ENCODE measurements at places on chromosomes 2 and 18.

- DNase-seq = no peak
Measured at GRCh38 chr2:42098571-42099437, 51.0 kb downstream of the PKDCC start.

DNA sequence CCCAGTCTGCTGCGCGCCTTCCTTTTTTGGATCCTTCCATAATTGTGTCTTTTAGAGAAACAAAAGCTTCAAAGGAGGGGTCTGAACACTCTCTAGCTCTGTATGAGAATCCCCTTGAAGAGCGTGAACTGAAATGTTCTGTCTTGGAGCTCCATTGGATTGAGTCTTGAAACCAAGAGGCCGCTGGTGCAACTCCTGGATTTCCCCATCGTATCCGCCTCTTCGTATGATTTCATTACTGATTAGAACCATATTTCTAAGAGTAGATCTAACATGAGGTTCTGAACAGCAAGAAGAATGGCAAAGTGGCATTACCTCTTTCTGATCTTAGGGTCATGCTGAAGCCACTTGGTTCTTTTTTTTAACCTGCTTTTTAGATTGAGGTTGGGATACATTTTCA is 31.4 kb upstream of the NRP2 start:
- DNase-seq = no peak

GRCh38 chr18:38241736-38242135 is 676.1 kb upstream of the CELF4 start:
- DNase-seq = no peak

- DNase-seq = no peak
Measured at GRCh38 chr2:172804423-172804822, 68.8 kb downstream of the RAPGEF4 start.

GRCh38 chr2:70648961-70649360 is 95.3 kb upstream of the TGFA start:
- no peak for DNase-seq

- DNase-seq = no peak
Measured at GRCh38 chr2:43714164-43714563, 37.9 kb upstream of the C1GALT1C1L start.

DNA sequence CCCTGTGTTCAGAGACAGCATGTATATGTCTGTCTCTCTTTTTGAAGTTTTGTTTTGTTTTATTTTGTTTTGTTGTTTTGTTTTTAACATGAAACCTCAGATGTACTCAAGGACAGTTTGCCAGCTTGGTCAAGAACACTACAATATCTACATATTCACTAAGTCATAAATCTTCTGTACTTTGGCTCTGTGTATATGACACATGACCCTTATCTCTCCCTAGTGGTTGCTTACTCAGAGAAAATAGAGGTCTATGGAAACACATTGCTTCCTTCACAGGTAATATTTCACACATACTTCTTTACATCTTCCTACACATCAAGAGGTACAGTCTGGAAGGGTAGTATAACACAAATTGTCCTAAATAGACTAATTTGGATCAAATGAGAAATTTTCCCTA is 312.6 kb upstream of the VRK2 start:
- no peak for DNase-seq

DNA sequence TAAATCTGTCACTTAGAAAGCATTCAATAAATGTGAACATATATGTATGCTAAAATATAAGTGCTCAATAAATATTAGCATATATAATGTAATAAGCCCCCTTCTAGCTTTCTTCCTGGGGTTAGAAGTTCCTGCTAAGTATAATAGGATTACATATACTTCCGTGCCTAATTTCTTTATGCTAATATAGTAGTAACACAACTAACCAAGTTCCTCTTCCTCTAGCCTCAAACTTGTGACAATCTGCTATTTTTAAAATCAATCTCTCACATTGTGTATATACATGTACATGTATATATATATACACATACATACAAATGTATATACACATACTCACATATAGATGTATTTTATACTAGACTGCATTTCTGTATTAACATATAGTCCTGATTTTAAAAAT is 32.2 kb downstream of the TLK1 start:
- no peak for DNase-seq

- no peak for DNase-seq
Measured at GRCh38 chr2:85924522-85924921, 35.7 kb upstream of the ST3GAL5 start.

- no peak for DNase-seq
Measured at GRCh38 chr2:17084877-17085276, 419.2 kb upstream of the CYRIA start.

- no peak for DNase-seq
Measured at GRCh38 chr2:74544634-74545033, 9.1 kb downstream of the LOXL3 start.

GRCh38 chr2:74206180-74206688 is 7.8 kb downstream of the MTHFD2 start:
- DNase-seq = no peak

DNA sequence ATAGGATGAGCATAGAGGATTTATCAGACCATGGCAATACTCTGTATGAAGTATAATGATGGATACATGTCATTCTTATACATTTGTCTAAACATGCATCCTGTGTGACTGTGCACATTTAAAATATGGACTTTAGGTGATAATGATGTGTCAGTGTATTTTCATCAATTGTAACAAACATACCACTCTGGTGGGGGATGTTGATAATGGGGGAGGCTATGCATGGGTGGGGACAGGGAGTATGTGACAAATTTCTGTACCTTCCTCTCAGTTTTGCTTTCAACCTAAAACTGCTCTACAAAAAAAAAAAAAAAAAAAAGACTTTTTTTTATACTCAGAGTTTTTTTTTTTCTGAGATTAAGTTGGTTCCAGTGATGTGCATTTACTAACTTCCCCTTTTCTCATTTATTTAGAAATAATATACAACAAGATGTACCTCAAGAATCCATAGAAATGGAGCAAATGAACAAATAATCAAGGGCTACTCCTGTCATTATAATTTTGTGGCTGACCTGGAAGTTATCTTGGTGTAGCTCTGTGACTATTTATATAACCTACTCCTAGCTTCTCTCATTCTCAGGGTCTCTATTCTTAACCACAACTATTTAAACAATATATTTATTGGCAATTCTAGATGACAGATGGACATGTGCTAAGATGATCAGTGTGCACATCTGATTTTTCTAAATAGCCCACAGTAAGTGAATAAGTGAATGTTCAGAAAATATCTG is 108.9 kb upstream of the ITGA4 start:
- no peak for DNase-seq

DNA sequence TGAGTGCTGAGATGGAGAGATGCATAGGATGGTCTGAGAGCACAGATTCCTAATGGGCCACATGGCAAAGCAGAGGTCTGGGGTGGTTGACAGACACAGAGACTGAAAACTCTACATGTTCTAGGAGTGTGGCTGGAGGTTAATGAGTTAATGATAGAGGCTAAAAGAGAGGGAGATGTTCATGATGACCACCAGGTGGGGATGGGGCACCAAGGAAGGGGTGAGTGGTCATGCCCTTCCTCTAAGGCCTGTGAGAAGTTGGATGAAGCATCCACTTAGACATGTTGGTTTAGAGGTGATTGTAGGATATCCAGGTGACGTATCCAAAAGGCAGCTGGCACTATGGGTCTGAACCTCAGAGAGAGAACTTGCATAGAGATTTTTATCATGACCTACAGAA is 102.1 kb downstream of the LRP2 start:
- DNase-seq = no peak

GRCh38 chr2:5977477-5977876 is 285.3 kb downstream of the SOX11 start:
- DNase-seq = no peak

- DNase-seq = no peak
Measured at GRCh38 chr2:72797740-72798139, 28.1 kb downstream of the EXOC6B start.

- DNase-seq = no peak
Measured at GRCh38 chr2:29260142-29260772, 145.0 kb downstream of the CLIP4 start.

DNA sequence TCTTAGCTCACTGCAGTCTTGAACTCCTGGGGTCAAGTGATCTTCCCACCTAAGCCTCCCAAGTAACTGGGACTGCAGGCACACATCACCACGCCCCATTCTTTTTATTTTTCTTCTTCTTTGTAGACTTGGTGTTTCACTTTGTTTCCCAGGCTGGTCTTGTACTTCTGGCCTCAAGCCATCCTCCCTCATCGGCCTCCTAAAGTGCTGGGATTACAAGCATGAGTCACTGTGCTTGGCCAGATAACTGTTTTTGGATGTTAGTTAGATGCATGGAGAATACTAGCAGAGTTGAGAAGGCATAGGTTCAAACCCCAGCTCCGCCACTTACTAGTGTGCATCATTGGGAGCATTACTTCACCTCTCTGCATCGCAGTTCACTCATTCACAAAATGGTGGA is 88.3 kb downstream of the TXNL1 start:
- DNase-seq = no peak

- no peak for DNase-seq
Measured at GRCh38 chr18:76379226-76380126, 115.6 kb downstream of the ZNF516 start.

GRCh38 chr2:9993488-9994165 is 42.1 kb downstream of the GRHL1 start:
- DNase-seq = no peak

DNA sequence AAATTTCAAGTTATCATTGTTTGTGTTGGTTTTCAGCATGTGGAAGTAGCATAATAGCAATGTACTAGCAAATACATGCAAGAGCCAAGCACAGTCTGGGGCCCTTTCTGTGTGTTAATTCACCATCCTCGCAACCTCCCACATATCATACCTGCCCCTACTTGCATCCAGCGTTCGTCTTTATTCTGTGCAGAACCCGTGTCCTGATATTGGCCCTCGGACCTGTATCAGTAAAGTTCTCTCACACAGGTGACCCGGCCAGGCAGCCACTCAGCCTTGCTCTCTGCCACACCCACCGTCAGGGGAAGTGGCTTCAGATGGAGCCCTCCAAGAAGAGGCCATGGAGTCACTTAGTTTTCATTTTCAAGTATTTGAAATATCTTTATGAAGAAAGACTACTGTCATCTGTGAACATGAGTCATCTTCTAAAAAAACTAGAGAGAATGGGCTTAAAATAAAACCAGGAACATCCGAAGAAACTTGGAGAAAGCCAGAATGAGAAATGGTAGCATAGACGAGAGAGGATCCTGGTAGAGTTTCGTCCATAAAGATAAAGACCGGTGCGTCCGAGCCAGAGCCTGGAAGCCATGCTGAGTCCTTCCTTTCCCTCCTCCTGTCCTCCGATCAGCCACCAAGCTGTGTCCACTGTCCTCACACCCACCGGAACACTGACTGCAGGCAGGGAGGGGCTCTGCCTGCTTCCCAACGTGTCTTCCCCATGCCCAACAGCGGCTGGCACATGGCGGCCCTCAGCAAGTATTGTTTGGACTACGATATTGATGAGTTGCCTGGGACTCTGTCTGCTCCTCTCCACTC is 57.3 kb upstream of the RPL31 start:
- DNase-seq = no peak

DNA sequence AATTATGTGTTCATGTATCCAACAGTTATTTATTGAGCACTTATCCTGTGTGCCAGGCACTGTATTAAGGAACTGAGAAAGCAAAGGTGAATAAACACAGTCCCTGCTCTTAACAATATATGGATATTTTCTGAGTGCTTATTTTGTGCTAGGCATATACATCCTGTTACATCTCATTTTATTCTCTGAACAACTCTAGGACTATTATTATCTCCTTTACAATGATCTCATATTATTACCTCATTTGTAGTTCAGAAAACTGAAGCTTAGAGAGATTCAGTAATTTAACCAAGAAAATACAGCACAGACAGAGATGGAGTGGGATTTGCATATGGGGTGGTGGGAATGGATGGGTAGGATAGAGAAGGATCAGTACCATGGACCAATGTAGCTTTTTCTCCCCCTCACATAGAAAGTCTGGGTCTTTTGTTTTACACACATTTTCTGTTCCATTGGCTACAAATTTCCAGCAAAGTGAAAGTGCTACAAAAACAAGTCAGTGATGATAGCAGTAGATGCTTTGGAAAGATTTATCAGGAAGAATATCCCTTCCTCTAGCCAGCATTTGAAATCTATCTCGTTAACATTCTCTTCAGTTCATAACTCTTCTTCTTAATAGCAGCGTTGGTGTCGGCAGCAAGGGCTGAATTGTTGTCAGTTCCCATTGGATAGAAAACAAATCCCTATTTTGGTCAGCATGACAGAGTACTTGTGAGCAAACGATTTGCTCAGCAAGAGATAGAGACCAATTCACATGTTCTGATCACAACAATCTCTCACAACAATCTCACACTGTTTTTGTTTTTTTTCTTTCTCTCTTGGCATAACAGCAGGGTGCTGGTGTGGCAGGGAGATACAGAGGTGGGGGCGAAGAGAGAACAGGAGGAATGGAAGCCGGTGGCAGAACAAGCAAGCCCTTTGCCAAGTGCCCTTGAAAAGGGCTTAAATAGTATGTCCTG is 102.2 kb upstream of the KCTD1 start:
- no peak for DNase-seq

- DNase-seq = peak; percentile 12
Measured at GRCh38 chr2:59025157-59025757, 784.1 kb upstream of the FANCL start.

DNA sequence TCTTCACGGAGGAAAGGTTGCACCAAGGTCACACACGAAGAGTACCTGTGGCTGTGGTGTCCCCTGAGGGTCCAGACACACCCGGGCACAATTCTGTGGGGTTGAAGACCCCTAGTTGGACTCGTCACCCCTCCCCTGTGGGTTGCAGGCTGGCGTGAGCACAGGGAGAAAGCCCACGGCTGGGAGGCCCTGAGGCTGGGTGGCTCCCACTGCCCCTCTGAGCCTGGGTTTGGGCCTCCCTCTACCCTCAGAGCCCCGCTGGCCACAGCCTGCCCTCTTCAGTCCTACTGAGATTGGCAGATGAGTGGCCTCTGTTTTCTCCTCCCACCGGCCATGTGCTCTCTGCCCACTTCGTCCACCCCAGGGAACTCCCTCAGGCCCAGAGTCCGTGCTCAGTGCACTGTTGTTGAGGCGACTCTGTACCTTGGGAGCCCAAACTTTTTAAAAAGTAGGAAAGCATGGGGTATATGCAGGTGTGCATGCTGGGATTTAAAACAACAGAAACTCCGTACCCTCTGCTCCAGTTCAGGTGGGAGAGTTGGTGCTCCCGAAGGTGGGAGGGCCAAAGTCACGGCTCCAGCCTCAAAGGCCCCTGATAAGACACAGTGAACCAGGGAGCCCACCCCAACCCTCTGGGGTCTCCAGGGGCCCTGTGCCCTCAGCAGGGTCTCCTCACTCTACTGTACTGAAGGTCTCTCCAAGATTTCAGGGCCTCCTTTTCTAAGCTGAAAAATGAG is 19.1 kb downstream of the RAMP1 start:
- no peak for DNase-seq

GRCh38 chr2:159998961-159999360 is 63.5 kb downstream of the PLA2R1 start:
- DNase-seq = no peak

GRCh38 chr2:98558852-98559530 is 49.3 kb downstream of the COA5 start:
- DNase-seq = no peak

Measured in Jurkat, Clone E6-1 (cell line).